Osteoblast (primary cell): ENCODE measurements at places on chromosomes 12 and 14.
A peak's percentile ranks its signal among the peaks of the same experiment; 100 is the strongest.

DNA sequence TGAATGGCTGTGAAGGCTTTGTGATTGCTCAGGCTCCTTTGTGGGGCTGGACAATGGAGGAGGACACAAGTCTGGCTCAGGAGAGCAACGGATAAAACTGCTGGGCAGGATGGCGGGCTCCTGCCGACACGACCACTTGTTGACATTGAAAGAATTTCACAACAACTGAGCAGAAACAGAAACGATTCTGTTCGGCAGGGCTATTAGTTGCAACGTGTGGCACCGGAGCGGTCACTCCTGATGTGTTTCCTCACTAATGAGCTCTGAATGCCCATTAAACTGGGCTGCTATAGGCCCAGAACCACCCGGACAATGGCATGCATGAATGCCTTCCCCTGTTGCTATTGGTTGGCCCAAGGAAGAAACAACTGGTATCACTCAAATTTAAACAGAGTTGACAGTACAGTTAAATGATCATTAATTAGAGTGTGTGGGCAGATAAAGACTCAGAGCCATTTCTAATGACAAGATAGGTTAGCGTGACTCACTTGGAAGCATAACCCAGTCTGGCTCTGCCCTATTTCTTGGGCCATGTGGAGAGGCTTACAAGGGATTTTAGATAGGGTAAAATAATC is 142.9 kb downstream of the ASCL1 start:
- DNase-seq: no peak

DNA sequence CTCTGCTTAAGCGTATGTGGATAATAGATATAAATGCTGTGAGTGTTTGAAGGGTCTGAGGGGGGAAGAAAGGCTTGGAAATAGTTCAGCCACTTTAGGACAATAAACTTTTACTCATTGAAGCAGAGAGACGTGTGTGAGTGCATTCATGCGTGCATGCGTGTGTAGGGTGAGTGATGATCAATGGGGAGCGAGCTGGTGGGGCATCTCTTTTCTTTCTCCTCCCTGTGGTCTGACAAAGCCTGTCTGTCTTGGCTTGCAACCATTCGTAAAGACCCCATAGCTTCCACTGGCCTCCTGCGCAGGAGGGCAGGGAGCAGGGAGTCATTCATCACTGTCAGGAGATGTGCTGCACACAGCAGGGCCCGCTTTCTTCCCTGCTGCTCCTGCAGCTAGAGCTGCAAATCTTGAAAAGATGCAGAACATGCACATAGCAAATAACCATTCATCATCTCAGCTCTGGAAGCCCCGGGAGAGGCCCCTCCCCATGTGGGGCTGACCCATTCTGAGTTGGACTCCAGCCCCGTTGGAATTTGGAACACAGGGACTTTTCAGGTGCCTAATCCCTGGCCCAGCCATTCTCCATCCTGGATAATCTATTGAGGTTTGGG is 223.2 kb downstream of the PPM1H start:
- no peak for DNase-seq

DNA sequence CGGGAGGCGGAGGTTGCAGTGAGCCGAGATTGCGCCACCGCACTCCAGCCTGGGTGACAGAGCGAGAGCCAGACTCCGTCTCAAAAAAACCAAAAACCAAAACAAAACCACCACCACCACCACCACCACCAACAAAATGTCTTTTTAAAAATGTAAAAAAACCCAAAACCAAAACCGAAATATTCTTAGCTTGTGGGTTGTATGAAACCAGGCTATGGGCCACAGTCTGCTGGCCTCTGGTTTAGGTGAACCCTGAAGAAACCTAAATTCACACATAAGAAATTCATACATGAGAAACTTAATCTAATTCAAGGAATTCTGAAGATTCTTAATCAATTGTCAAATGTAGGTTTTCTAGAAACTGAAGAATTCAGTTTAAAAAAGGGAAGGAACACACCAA is 37.6 kb downstream of the INSM2 start:
- DNase-seq: no peak

DNA sequence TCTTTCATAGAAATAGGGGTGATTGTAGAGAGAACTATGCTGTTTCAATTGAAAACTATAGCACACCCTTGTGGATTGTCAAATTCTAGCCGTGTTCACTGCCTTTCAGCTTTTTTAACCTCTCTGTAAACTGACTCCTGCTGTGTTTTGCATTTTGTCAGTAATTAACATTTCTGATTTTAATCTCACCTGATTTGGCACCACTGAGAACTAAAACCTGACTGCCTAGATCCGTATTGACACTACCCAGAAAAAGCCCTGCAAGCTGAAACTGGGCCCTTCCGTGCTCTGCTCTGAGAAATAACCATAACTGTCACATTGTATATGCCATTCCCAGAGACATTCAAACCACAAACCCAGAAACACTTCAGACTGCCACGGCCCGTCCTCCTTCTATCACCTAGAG is 26.6 kb upstream of the ETV6 start:
- DNase-seq: no peak

DNA sequence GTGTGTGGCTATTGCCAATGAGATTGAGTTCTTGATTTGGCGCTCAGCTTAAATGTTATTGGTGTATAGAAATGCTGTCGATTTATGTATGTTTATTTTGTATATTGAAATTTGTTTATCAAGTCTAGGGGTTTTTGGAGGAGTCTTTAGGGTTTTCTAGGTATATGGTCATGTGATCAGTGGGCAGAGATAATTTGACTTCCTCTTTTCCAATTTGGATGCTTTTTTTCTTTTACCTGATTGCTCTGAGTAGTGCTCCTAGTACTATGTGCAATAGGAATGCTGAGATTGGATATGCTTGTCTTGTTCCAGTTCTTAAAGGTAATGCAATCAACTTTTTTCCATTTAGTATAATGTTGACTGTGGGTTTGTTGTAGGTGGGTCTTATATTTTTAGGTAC is 99.8 kb upstream of the PMCH start:
- DNase-seq: no peak

DNA sequence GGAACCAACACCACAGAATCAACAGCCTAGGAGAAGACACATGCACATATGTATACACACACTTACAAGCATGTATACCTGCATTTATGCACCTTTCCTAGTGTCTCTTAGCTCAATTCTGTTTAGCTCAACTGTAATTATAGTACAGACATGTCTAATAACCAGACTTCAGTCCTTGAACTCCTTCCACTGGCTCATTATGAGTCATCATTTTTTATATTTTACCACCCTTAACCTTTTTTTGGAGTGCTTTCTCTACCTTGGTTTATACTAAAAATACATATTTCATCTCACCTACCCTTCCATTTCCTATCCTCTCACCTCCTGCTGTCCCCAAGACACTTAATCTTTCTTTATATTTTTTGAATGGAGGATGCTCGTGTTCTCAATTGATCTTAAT is 110.4 kb downstream of the ARID2 start:
- no peak for DNase-seq

DNA sequence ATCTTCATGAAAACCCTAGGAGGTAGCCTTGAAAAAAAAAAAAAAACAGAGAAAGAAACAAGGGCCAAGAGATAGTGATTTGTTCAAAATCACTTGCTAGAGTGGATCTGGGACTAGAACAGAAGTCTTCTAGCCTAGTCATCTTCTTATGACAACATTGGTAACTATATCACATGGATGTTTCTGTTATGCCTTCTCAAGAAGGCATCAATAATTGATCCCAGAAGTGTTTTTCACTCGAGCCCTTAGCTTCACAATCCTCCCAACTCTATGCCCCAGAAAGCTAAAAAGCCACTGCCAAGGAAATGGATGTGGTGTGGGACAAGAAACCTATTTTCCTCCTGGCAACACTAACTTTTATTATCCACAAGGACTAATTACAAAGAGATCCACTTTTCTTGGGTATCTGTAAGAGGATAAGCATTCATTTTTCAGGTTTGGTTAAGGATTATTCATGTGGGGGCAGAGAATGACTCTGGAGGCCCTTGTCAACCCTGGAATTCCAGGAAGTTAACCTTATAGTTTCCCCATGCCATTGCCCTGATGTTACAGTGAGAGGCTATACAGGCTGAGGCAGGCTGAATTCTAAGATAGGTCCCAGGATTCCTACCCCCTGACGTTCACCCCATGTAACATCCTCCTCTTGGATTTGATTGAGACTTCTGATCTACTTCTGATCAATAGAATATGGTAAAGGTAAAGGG is 67.7 kb upstream of the CPM start:
- peak; percentile 41 for DNase-seq

- no peak for DNase-seq
These were observed 19.4 kb upstream of the RTRAF start for GRCh38 chr14:51969852-51970540.
